Activated naive CD4-positive, alpha-beta T cell treated with anti-CD3 and anti-CD28 coated beads, Interleukin-2, amount 50 U/mL, for 72 hours (primary cell): ENCODE measurements at places on chromosomes 5 and 9. TPM values are rescaled to one million over a fixed set of nuclear protein-coding genes. Genes with fewer than 3 reads are reported as not detected.

GRCh38 chr5:58274191-58274590, 185.7 kb downstream of the PLK2 start:
- DNase-seq = no peak

DNA sequence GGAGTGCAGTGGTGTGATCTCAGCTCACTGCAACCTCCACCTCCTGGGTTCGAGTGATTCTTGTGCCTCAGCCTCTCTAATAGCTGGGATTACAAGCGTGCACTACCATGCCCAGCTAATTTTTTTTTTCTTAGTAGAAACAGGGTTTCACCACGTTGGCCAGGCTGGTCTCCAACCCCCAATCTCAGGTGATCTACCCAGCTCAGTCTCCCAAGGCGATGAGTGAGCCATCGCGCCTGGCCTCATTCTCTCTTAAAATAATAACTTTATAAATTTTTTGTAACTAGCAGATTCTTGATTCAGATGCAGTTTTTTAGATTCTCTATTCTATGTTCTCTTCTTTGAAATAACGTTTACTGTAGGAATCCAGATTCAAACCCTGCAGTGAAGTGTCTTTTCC, 127.1 kb downstream of the GDNF start:
- DNase-seq = no peak

- DNase-seq = no peak
Observed at GRCh38 chr9:109981091-109981490, 201.1 kb downstream of the PALM2AKAP2 start.

DNA sequence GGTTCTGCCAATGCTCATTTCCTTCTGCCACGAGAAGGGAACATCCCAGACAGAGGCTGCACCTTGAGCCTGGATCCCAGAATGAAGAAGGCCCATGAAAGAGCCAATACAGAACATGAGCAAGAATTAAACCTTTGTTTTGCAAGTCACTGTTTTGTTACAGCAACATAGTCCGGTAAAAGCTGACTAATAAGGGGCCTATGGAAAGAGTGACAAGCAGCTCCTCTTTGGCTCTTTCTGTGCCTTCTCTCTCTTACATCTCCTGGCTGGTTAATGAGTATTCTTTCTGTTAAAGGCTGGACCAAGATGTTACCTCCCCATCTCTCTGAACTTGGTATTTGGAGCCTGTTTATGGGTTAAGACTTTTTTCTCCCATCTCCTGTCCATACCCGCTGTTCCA, 10.8 kb downstream of the GFRA3 start:
- no peak for DNase-seq

DNA sequence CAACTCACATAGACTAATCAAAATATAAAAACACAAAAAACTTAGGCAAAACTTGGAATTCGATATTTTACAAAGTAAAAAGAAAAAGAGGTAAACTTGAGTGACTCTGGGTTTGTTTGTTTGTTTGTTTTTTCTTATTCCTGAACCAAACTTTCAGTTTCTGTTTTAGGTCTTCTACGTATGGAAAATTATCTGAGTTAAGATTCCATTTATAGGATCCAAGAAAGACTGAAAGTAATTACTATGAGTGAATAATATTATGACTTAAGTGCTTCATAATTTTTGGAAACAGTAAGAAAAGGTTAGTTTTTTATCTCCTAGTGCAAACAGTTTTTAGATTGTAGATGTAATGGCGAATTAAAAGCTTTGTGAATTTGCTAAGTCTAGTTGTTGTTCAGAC, 13.2 kb downstream of the ST8SIA4 start:
- no peak for DNase-seq

DNA sequence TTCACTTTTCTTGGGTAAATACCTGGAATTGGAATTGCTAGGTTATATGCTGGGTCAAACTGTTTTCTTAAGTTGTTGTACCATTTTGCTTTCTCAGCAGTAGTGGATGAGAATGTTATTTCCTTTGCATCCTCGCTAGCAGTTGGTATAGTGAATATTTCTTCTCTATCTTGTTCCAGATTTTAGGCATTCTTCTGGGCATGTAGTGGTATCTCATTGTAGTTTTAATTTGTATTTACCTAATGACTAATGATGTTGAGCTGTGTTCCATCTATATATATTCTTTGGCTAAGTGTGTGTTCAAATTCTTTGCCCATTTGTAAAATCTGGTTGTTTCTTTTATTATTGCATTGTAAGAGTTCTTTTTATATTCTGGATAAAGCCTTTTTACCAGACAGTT, 333.3 kb downstream of the MAT2B start:
- DNase-seq = no peak

DNA sequence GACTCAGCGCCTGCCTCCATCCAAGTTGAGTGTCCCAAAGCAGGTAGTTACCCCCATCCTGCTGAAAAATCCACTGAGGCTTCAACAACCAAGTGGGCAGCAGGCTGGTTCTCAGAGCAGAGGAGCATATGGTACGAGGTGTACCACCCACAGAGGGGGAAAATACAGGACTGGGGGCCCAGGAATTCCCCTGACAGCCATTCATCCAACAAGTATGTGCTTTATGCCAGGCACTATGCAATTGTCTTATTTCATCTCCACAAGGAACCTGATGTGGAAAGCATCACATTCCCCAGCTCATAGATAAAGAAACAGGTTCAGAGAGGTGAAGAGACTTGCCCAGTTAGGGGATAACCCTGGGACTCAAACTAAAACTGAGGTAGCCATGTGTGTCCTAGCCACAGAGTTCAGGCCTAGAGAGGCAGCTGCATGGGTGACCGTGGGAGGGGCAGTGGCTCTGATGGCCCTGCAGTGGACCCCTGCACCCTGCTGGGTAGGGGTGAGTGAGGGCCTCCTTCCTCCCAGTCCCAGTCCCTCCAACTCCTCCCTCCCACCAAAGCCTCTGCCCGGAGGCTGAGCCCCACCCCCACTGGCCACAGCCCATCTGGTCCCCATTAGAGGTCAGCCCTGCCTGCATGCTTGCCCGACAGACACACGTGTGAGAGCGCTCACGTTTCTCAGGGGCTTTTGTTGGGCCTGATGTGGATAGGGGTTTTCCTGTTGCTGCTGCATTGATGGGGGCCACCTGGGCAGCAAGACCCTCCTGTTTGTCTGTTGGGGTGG, 11.5 kb downstream of the PDLIM4 start:
- DNase-seq = no peak

- DNase-seq = no peak
Observed at GRCh38 chr9:114941376-114941775, 11.0 kb upstream of the TNFSF8 start.

DNA sequence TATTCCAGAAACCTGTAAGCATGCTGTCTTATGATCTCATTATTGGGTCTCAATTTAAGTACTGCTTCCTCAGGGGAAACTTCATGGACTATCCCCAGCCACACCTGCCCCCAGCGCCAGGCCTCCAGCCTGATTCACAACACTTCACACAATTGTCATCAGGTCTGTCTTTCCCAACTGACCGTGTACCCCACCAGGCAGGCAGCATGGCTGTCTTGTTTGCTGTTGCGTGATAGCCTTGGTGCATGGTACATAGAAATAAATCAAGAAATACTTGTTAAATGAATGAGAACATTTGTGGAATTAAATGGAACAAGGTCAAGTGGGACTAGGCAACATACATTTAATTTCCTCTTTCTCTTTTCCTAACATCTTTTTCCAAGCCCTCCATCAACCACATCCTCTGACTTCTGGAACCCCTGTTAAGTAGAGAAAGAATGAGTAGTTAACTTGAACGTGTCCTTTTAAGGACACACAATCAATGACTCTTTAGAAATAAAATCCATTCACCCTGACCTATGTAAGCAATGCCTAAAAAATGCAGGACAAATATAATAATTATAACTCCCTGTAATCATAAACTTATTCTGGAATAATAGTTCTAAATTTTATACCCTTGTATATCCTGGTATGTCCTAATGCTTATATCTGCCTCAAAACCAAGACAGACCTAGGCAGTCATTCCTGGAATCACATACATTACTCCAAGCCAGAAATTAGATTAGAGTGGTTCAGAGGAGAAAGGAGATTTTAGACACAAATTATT, 17.2 kb upstream of the THG1L start:
- DNase-seq = no peak

DNA sequence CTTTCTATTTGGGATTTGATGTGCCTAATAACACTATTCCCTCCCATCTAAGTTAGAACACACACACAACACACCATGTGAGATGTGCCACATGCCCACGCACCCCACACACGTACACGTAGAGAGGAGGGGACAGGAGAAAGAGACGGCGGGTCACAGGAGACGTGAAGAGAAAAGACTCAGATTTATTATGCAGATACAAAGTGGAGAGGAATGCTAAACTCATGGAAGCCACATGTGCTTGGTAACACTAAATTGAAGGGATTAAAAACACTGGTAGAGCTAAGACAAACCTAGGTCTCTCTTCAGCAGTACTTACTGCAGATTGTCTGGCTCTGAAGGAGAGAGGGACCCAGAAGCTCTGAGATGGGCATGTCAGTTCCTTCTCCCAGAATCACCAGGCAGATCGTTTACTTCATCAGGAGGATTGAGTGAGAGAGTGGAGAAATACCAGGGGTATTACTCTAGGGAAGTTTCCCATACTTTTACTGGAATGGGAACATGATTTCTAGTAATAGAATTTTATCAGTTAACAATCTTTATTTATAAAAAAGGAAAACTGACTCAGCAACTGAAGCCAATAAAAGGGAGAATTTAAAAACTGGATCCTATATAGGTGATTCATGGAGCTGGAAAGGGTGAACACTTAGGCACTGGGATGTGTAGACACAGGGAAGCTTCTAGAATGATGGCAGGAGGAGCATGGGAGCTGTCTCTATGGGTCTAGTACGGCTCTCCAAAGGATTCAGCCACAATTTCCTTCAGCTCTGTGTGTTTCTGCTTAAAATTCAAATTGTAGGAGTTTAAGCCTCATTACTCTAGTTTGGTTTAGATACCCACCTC, 139.4 kb downstream of the MACIR start:
- DNase-seq = no peak

GRCh38 chr5:52886206-52886605, 98.5 kb downstream of the ITGA1 start:
- DNase-seq = no peak

GRCh38 chr9:76859860-76860259, 46.1 kb downstream of the PRUNE2 start:
- DNase-seq = no peak

- no peak for DNase-seq
Observed at GRCh38 chr5:112690605-112691338, 46.9 kb upstream of the APC start.

GRCh38 chr5:133472829-133473228, 139.5 kb downstream of the FSTL4 start:
- no peak for DNase-seq

DNA sequence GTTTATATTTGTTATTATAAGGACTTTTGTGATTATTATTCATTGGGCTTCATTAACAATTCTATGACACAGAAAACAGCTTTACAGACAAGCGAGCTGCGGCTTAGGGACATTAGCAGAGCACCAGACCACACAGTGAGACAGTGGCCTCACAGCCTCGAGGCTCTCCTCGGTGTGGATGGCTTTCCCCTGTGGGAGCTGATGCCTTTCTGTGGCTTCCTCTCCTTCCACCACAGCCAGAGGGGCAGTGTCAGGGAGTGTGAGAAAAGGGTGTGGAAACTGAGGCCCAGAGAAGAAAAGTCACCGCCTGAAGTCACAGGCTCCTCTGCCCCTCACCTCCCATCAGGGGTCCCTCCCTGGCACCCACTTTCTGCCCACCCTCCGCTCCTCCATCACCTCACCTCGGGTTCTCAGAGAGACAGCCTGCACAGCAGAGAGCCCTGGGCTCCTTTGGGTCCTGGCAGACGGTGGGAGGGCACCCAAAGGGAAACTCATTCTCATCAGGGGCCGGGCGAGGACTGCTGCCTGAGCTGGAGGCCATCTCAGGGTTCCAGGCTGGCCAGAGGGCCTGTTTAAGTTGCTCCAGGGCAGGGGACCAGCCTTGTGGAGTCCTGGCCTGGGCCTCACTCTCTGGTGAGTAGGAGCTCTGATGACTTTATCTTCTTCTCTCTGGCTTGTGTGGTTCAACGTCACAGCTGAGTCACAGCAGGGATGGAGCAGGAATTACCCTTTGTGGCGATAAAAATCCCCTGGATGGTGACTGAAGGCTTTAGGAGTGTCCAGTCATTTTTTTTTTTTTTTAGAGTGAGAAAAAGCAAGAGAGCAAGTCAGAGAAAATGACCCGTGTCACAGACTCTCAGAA, 830 bp downstream of the TRAF1 start:
- peak; percentile 93 for DNase-seq

DNA sequence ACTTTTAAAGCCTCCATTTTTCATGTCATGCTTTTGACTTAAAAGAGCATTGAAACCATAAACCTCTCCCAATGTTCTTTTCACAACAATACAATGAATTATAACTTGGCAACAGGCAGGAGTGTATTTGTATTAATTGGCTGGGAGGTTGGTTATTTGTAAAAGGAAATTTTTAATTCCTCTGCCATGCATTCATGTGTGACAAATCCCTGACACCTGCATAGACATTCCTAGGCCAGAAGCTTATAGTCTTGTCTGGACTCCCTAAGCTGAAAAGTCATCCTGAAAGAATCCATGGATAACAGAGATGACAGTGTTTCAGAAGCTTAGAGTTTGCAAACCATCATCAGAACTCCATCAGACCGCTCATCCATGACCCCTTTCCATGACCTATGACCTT, 76.3 kb upstream of the PTGER4 start:
- DNase-seq = no peak

DNA sequence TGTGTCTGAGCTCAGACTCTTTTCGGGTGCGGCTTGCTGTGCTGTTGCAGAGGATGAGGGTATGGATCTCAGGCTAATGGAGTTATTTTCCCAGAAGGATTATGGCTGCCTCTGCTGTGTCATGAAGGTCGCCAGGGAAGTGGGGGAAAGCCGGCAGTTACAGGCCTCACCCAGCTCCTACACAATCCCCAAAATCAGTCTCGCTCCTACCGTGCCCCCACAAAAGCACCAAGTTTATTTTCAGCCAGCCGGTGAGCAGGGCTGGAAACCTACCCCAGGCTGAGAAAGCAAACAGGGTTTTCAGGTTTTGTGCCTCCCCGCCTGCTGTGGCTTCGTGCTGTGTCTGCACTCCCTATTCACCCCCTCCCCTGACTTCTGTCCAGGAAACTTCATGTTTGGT, 113.3 kb downstream of the SLC24A2 start:
- DNase-seq = no peak

DNA sequence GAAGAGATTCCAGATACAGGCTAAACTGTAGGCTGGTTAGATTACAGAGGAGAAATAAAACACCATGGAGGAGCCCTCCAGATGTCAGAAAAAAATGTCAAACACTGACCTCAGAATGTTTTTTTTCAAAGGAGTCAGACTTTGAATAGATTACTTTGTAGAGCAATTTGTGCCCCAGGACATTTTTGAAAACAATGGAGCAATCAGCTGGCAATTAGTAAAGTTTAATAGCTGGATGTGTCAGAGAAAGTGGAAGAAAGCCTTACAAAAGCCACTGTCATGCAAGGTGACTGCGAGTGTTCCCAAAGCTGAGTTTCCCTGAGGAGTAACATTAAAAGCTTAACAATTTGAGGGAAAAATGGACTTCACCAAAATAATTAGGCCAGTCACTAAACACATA, 417.8 kb upstream of the CTNND2 start:
- no peak for DNase-seq

HSPB3 gene
- not detected for total RNA-seq

CCDC192 gene
- total RNA-seq = not detected

MTMR12 gene
- total RNA-seq = 24.8 TPM

C5orf58 gene
- total RNA-seq = not detected

OR1Q1 gene
- total RNA-seq = 0.35 TPM

TMEFF1 gene
- total RNA-seq = 0.89 TPM

RAD17 gene
- total RNA-seq = 25.7 TPM

IL33 gene
- total RNA-seq = not detected
